Stimulated activated CD4-positive, alpha-beta T cell treated with anti-CD3 and anti-CD28 coated beads, Interleukin-15, amount 100 ng/mL, for 1 hour (primary cell): ENCODE measurements at places on chromosomes 1 and 21.

DNA sequence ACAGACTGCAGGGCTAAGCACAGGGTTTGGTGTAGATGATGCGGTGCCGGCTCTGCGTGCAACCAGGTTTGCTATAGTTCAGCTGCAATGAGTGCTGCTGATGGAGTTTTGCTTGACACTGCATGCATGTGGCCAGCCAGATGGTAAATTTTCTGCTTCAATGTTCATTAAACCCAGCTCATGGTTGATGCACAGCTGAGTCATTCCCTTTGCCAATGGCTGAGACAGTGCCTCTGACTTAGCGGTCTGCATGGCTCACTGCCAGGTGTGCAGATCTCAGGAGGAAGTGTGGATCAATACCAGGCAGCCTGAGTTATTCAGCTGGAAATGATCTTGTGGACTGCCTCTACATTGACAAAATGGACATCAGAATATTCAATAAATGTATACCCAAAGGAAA is 172.7 kb upstream of the ZP4 start:
- DNase-seq = no peak

DNA sequence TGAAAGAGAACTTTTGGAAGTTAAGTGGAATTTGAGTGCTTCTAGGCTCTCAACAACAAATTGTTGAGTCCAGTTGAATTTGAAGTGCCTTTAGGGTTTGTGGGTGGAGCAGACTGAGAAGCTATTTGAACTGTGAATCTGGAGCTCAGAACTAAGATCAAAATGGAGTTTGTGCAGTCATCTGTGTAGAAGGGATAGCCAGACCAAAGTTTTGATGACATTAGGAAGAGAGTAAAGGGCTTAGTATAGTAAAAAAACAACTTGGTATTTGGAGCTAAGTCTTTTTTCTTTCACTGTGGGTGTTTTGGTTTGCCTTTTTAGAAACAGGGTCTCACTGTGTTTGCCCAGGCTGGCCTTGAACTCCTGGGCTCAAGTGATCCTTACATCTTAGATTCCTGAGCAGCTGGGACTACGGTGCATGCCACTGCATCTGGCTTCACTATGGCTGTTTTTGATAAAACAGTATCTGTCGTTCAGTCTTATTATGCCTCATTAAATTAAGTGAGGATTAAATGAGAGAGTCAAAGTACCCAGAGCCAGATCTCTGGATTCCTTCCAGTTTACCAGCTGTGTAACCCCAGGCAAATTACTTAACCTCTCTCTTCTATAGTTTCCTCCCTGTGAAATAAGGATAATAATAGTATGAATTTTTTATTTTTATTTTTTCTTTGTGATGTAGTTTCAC is 20.0 kb downstream of the HDAC1 start:
- DNase-seq = no peak

DNA sequence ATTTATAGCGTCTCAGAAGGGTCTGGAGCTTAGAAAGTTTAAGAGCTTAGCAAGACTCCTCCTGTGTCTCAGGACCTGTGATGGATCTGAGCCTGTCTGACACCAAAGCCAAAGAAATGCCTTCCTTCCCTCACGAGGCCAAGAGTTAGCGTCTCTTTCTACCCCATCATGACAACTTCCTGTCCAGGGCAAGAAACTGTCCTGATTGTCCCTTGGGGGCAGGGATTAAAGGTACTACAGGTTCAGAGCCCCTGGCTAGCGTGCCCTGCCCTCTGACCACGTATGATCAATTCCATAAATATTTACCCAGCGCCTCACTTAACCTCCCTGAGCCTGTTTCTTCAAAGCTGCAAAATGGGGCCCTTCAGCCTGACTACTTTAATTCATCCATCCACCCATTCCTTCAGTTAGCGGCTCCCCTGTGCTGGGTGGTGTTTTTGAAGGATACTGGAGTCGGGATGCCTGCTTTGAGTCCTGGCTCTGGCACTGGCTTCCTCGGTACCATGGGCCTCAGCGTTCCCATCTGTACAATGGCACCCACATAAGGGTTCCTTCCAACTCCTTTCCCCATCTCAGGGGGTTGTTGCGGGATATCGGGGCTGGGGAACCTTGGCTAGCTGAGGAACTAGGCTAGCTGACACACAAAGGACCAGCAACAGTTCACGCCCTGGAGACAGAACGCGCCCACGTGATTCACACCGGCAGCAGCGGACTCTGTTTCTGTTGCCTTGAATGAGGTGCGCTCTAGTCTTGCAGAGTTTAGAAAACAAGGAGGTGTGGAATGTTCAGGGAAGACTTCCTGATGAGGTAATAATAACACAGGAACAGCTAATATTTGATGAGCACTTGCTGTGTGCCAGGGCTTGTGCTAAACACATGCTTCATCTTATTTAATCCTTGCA is 23.0 kb upstream of the EPHA2 start:
- no peak for DNase-seq

DNA sequence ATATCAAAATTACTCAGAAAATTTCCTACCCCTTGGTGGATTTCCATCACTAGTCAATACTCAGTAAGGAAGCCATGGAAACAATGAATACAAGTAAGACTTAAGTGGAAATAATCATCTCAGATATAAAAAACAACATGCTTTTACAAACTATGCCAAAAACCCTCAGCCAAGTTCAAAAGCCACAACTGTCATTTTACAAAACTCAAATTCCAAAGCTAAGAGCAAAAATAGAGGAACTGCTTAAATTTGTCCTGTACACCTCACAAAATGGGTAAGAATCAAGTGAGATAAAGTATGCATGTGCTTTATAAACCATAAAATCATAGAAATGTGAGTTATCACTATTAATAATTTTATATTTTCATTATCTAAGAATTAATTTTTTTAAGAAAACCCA is 9.6 kb downstream of the TMCO1 start:
- DNase-seq = no peak

DNA sequence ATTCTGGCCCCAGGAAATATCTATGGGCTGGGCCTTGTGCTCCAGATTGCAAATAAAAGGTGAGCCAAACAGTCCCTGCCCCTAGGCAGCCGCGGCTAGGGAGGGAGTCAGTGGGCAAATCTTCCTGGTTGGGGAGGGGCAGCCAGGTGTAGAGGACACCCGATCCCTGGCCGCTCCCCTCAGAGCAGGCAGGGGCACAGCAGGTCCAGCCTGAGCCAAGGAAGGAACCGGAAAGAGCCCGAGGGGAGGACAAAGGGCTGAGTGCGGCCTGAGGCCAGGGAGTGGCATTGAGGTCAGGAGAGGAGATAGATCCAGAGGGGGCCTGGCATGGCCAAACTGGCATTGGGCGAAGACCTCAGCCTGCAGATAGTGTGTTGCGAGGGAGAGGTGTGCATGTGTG is 36.6 kb upstream of the ARF1 start:
- DNase-seq = no peak
